Activated CD8-positive, alpha-beta memory T cell treated with anti-CD3 and anti-CD28 coated beads for 1 hour (primary cell): ENCODE measurements at places on chromosomes 4 and X.

DNA sequence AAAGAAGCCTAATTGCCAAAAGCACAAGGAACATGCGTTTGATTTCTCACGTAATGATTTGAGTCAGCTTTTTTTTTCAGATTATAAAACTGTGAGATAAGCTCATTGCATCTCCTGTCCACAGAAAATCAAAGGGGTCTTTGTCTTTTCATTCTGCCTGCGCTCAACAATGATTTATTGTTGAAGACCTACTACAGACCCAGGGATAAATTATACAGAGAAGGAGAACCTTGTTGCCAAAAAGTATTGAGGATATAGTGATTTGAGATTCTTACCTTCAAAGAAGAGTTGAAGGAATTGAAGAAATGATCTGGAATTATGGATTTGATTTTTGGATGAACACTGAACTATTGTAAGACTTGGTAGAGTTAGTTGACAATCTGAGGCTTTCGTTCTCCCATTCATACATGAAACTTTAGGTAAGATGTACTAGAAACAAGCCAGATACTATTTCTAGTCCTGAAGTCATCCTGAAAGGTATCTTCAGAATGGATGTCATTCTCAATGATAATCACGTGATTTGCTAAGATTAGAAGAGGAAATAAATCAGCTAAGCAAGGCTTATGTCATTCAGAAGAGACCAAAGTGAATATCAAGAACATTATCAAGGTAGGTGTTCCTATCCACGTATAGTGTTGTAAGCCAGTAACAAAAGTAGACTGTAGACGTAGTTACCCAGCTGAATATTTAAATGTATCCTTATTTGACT, 71.1 kb upstream of the SCOC start:
- DNase-seq: no peak

- DNase-seq: no peak
Measured at GRCh38 chrX:53263597-53264094, 17.7 kb downstream of the IQSEC2 start.

- no peak for DNase-seq
Measured at GRCh38 chr4:102692474-102692873, 68.3 kb downstream of the MANBA start.

- DNase-seq: no peak
Measured at GRCh38 chr4:67106861-67107460, 438.3 kb downstream of the CENPC start.

DNA sequence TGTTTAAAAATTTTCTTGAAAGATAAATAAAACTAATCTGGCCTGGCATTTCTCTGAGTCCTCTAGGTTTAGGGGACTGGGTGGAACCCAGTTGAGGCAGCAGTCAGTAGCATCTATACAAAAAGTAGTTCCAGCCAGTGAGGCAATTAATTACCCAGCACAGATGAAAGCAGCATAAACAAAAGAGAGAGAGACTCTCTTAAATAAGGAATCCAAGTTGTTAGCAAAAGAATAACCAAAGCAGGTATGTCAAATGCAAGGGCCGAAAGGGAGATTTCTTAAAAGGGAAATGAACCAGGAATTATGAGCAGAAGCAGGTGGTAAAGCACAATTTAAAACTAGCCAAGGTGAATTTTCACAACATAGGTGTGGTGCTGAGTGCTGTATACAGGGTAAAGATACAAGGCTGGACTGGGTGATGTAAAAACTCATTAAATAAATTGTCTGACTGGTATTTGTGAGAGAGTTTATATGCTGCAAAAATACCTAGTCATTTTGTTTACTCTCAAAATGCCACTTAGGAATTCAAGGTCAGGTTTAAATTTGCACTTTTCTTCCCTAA, 94.6 kb upstream of the GALNT7 start:
- no peak for DNase-seq

GRCh38 chr4:111689214-111689613, 456.0 kb upstream of the FAM241A start:
- DNase-seq: no peak

GRCh38 chr4:105166066-105166465, 19.4 kb downstream of the TET2 start:
- DNase-seq: no peak

- DNase-seq: no peak
Measured at GRCh38 chr4:84722720-84723119, 139.8 kb downstream of the CDS1 start.

DNA sequence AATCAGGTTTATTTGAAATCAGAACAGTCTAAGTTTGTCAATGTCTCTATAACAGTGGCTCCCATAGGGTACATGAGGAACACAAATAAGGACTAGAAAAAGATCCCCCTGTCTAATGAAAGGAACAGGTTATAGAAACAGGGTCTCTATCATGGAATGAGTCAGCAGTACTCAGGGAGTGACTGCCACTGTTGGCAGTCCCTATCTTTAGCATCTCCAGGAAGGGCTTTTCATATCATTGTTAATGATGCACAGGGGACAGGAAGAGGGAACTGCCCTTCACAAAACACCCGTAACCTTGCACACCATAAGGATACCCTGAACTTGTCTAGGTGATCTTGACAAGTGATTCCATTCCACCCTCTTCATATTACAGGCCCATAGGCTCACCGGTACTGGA, 38.5 kb upstream of the SMIM10L2A start:
- no peak for DNase-seq

DNA sequence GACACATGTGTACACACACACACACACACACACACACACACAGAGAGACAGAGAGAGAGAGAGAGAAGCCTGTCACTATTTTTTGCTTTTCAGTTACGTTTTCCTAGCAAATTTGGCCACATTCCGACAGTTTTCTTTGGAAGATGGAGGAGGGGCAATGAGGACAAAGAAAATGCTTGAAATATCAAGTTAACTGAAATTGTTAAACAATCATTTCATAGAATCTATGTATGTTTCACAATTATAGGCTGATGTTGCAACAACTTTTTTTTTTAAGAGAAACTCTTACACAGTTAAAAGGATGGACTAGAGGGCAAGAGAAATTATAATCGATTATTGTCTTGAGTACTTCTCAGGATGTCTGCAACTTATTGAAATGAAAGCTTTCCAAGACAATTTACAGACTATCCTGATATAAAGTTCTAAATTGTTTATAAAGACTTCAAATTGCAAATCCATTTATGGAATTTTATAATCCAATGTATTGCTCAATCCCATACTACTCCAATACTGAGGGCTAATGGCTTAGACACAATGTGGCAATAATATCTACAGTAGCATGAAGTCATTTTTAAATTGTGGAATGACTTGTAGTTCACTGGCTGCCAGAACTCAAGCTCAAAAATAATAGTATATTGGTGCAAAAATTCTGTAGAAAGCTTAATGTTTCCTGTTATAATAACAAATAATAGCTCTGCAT, 647.0 kb upstream of the PCDH7 start:
- DNase-seq: no peak

- DNase-seq: no peak
Measured at GRCh38 chr4:13970349-13970748, 342.8 kb upstream of the BOD1L1 start.

DNA sequence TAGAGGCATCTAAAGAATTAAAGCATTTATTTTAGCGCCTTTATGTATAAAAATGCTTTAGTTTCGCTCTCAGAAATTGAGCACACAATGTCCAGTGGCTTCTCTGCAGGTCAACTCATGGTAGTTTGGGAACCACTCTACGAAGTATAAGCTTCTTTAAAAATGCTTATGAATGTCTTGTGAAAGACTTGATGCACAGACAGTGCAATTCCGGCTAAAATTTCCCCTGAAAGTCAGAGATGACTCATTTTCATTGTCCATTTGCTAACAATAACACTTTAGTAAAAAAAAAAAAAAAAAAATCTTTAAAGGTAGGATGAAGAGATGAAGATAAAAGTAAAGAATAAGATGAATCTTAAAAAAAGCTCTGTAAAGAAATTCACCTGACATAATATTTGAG, 117.2 kb downstream of the PDHA2 start:
- DNase-seq: no peak

- DNase-seq: no peak
Measured at GRCh38 chr4:167987285-167987684, 105.1 kb upstream of the ANXA10 start.

DNA sequence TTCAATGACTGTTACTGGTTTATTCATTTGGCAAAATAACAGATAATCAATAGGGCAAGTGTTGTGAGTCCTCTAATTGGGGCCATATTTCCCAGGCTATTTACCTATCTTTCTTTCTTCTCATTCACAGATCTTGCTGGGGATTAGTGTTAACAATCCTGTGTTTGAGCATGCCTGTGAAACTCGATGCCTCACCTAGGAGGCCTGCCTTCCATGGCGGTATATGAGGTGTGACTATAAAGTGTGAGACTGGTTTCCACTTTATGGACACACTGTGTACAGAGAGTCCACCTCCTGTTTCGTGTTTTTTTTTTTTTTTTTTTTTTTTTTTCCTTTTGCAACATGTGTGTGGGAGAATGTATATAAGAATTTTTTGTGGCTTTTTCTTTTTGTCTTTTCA, 199.3 kb downstream of the BMPR1B start:
- no peak for DNase-seq

- no peak for DNase-seq
Measured at GRCh38 chr4:1565598-1566295, 118.4 kb downstream of the FAM53A start.

- no peak for DNase-seq
Measured at GRCh38 chrX:96424007-96424406, 260.6 kb upstream of the DIAPH2 start.

- no peak for DNase-seq
Measured at GRCh38 chr4:74969507-74970474, 36.9 kb downstream of the PARM1 start.

DNA sequence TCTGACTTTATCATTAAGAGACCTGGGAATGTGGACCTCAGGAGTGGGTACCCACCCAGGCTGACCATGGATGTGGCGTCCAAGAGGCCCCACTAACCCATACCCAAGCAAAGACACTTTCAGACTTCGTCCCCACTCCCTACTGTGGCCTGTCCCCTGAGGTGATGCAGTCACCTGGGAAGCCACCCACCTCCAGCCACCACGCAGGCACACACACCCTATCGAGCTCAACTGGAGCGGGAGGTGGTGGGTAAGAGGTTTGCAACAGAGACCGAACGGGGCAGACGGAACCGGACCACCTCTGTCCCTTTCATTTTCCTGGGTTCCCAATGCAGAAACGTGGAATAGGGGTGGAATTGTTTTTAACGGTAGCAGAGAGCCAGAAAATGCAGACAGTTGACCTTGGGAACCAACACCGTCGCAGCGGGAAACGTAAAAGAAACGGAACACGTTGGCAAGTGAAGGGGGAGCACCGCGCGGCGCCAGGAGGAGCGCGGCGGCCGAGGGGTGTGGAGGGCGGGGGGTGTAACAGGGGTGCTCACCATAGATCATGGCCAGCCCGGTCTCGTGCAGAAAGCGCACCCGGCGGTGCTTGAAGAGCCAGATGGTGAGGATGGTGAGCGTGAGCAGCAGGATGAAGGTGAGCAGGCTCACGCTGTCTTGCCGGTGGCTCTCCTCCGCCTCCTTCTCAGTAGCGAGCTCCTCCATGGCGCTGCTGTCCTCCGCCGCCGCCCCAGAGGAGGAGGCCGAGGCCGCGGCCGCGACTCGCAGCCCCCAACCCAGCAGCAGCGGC, 559 bp downstream of the SLC9A7 start:
- DNase-seq: no peak

DNA sequence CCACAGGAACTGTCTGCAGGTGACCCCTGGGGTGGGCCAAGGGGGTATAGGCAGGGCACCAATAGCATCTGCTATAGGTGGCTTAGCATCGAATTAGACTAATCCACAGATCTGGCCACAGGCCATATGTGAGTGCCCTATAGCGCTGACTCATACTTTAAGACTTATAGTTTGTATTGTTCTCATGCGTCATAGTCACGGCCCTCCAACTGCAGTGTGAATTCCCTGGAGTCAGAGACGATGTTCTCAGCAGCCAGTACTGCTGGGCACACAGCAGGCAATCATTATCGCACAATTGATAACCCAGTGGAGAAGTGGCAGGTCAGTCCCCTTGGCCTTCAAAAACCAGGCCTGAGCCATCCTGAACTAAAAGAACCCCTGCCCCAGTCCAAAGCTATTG, 58.1 kb downstream of the ADGRG2 start:
- DNase-seq: no peak

- no peak for DNase-seq
Measured at GRCh38 chr4:30122711-30123110, 597.5 kb upstream of the PCDH7 start.

- no peak for DNase-seq
Measured at GRCh38 chr4:122364700-122365404, 14.0 kb upstream of the ADAD1 start.
